Forelimb muscle (tissue), 1 donor: ENCODE measurements at places on chromosomes 3 and 15.

DNA sequence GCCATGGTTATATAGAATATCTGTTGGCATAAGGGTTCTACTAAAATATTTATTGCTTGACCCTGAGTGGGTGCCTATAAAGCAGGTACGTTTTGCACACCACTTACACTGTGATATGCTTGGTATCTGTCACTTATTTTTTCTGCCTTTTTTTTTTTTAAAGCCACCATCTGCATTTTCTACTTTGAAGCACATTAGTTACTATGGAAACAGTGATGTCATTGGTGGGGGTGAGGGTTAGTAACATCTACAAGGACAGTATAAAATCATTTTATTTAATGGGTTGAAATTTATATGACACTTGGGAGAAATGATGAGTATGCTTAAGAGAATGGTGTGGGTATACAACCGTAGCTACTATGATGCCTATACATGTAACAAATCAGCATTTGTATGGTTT is 25.6 kb downstream of the SLCO3A1 start:
- DNase-seq, result no peak

GRCh38 chr3:57826952-57827723 is 71.0 kb downstream of the SLMAP start:
- DNase-seq, result no peak

GRCh38 chr3:141235661-141236171 is 4.1 kb downstream of the PXYLP1 start:
- no peak for DNase-seq

GRCh38 chr3:108877901-108878300 is 55.3 kb downstream of the TRAT1 start:
- DNase-seq, result no peak

DNA sequence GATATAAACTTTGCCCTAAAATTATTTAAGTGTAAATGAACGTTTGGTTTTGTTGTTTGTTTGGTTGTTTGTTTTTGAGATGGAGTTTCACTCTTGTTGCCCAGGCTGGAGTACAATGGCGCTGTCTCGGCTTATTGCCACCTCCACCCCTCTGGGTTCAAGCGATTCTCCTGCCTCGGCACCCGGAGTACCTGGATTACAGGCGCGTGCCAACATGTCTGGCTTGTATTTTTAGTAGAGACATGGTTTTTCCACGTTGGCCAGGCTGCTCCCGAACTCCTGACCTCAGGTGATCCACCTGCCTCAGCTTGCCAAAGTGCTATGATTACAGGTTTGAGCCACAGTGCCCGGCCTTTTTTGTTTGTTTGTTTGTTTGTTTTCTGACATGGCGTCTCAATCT is 87.9 kb upstream of the CHD2 start:
- DNase-seq, result no peak

DNA sequence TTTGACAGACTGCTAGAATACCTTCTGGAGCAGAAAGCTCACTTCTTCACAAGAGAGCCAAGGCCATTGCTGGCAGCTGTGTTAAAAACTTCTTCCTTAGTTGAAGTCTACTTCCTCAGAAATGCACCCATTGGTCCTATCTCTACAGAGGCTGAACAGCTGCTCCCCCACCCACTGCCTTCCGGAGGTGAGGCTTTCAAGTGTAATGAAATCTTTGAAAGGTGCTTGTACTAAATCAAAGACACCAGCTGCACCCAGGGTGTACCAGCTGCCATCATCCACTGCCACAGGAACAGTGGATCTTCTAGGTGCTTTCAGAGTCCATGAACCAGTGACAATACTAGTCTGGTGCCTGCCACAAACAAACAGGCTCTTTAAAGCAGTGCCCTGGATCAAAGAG is 26.4 kb upstream of the HERC1 start:
- no peak for DNase-seq

DNA sequence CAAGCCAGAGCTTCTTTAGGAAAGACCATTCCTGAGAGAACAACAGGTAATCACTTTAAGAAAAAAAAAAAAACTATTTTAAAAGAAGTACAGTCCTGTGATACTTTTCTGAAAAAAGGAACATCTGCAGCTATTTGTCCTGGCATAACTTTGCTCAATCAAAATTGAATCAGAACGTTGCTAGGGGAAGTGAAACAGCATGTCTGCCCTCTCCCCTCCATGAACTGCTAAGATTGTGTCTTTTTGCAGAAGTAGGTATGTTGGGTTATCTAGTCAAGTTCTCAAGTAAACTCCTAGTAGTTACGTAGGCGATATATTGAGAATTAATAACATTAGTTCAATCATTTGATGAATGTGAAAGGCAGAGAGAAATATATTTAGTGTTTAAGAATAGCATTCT is 1013.3 kb downstream of the TUSC7 start:
- no peak for DNase-seq

DNA sequence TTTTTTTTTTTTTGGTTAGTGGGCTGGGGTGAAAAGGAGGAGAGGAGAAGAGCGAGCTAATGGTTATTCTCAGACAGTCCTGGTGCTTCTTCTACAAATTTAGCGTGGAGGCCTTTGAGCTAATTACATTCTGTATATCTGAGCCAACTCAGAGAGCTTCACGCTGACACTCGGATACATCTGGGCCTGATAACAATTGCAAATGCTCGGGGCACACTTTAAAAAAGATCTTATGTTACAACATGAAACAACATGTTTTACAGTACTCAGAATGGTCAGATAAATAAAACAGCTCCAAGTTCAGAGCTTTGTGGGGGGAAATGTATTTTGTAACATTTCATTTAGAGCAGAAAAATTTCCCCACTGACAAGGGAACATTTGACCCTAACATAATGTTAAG is 966.9 kb upstream of the NR2F2 start:
- no peak for DNase-seq

GRCh38 chr3:196489747-196490146 is 13.8 kb downstream of the RNF168 start:
- no peak for DNase-seq

- DNase-seq, result no peak
Observed at GRCh38 chr15:50113187-50113505, 5.9 kb downstream of the ATP8B4 start.

DNA sequence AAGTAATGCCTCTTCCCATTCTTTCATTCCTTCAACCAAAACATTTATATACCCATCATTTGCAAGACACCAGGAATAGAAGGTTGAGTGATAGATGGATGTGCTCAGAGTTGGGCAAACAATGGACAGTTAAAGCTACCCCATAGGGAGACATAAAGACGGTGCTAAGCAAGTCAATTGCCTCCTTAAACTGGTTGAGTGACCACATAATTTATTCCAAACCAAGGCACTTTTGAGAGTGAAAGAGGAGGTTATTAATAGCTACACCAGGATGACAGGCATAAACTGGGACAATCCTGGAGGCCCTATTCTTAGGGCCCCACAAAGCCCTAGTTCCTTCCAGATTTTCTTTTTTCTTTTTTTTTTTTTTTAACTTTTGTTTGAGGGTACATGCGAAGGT is 21.4 kb upstream of the DYNC1LI1 start:
- no peak for DNase-seq

DNA sequence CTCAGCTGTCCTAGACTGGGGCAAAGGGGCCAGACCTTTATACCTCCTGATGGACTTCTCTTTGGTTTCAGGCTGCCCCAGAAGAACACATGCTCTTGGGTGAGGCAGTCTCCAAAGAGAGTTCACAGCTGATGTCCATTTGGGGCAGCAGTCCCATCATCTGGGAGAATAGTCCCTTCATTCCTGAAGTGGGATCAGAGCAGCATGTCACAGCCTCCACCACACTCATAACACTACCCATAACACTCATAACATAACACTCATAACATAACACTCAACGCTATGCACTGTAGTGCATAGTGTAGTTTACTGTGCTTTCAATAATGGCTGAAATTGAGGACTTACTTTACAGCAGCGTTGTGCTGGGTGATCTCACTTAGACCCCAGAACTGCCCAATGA is 36.7 kb upstream of the PLCL2 start:
- DNase-seq, result no peak

DNA sequence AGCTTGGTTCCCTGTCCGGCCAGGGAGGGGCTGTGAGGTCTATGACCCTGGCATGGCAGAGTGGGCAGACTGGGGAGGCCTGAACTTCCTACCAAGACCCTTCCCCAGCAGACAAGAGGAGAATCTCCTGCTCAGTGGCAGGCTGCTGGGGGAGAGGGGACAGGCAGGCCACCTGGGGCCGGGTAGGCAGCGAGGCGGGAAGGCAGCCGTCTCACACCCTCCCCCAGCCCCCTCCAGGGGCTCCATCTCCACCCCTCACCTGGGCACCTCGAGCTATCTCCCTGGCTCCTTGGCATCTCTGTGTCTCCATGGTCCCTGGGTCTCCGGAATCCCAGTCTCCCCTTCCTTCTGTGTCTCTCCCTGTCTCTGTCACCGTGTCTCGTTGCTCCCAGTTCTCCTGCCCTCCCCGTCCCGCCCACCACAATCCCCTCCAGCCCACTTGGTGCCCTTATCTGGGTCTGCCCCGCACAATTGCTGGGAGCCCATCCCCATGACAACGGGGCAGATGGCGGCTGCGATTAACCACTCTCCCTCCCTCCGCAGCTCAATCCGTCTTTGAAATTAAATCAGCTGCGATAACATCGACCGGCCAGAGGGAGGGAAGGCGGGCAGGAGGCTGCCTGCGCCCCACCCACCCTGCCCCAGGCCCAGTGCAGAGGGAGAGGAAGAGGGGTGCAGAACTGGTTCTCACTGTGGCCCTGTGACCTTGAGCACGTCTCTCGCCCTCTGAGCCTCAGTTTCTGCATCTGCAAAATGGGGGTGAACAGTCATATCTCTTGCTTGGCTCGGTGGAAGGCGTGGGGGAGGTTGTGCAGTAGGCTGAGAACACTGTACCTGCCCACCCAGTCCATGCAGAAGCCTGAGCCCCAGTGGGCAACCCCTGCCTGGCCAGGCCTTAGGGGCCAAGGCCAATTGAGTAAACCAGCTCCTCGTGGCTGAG is 9.6 kb downstream of the DNAJB8 start:
- DNase-seq, result no peak

DNA sequence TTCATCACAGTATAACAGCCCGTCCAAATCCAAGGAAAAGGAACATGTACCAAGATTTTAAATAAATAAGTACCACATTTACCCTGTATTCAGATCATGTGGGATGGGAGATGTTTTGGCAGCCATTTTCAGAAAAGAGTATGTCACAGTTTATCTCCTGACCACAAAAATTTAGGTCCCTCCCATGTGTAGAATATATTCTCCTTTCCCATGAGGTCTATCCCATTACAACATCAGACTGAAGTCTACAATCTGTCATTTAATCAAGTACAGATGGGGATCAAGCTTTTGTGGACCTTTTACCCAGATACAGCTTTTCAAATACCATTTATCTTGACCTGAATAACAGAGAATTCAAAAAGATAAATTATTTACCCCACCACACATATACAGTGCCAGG is 444.5 kb downstream of the PLOD2 start:
- DNase-seq, result no peak

DNA sequence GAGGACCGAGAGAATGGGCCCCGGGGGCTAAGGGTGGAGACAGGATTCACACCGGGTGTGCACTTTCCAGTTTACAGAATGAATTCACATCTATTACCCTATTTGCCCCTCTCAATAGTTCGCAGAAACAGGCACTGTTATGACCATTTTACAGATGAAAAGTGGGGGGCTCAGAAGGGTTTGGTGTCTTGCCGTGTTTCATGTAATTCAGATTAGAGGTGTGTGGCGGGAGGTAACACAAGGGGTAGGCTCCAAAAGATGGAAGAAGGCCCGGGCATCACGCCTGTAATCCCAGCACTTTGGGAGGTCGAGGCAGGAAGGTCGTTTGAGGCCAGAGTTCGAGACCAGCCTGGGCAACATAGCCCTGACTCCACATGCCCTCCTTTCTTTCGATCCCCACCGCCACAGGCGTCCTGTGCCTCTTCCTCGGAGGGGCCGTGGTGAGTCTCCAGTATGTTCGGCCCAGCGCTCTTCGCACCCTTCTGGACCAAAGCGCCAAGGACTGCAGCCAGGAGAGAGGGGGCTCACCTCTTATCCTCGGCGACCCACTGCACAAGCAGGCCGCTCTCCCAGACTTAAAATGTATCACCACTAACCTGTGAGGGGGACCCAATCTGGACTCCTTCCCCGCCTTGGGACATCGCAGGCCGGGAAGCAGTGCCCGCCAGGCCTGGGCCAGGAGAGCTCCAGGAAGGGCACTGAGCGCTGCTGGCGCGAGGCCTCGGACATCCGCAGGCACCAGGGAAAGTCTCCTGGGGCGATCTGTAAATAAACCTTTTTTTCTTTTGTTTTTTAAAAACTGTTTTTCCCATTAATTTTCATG is 3.4 kb downstream of the DUOXA2 start:
- no peak for DNase-seq

GRCh38 chr3:186571644-186572013 is 1.1 kb downstream of the DNAJB11 start:
- no peak for DNase-seq

DNA sequence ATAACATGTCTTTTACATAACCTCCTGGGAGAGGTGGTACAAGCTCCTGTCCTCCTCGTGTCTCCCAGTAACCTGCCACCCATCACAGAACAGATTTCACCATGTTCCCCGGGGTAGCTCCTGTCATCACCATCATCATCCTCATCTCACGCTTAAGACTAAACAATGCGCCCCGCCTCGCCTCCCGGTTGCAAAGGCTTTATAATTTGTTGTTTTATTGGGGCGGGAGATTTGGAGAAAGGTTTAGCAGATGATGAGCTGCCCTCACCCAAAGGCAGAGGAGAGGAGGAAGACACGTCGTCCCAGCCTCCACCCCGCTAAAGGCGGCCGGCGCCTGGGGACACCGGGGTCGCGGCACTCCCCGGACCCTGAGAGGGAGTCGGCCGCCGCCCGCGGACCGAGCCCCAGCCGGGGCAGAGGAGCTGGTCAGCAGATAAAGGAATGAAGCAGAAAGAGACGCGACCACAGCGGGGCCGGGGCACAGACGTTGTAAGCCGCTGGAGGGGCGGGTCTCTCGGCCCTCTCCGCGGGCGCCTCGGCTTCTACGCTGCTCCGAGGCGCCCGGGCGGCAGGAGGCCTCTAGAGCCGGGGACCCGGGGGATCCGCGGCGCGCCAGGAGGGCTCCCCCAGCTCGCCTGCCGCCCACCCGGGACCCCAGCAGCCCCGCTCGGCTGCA is 589 bp downstream of the HERC1 start:
- no peak for DNase-seq

DNA sequence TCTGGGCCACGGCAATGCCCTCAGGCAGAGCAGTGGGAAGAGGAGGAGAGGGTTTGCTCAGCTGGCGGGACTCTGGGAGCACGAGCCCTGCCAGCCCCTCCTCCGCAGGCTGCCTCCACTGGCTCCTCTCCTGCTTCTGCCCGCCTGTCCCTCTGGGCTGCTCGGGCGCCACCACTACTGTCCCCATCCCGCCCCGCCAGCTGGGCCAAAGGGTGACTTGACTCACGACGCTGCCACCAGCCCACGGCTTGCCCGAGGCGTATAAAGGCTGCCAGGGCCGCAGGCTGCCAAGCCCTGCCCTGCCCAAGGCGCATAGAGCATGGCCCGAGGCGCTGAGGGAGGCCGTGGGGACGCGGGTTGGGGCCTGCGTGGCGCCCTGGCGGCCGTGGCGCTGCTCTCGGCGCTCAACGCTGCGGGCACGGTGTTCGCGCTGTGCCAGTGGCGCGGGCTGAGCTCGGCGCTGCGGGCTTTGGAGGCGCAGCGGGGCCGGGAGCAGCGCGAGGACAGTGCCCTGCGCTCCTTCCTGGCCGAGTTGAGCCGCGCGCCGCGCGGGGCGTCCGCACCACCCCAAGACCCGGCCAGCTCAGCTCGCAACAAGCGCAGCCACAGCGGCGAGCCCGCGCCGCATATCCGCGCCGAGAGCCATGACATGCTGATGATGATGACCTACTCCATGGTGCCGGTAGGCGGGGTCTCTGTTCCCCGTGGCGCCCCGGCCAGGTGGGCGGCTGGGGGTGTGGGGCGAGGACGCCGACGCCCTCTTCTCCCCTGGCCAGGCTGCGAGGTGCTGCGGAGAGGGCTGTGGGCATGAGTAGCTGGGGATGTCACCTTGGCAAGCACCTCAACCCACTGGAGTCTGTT is at the start of gene GLDN:
GLDN (plus strand) TSS at position 290 of the 861 bp plus-strand sequence; CDS start at position 320, 30 bp downstream.
- DNase-seq, result no peak
